ENCODE measurements at places on chromosomes 13 and 19. TPM values are rescaled to one million over a fixed set of nuclear protein-coding genes. Genes with fewer than 3 reads are reported as not detected.

The CYP2A6 gene
- total RNA-seq = not detected

The ZIK1 gene
- 19.2 TPM for total RNA-seq

The KCNRG gene
- 1.6 TPM for total RNA-seq

The GFY gene
- total RNA-seq = not detected

The SLC46A3 gene
- total RNA-seq = 13.1 TPM

The KANK3 gene
- 0.27 TPM for total RNA-seq

Measured in B cell (primary cell).